ENCODE measurements at places on chromosomes 2 and 18. TPM values are rescaled to one million over a fixed set of nuclear protein-coding genes. Genes with fewer than 3 reads are reported as not detected.

LOXL3 gene
- 0.39 TPM for total RNA-seq

ANKRD29 gene
- total RNA-seq = not detected

GRCh38 chr2:80363791-80364349 lies 59.3 kb upstream of the LRRTM1 start:
- DNase-seq = no peak
- H3K27ac ChIP-seq = no peak overlapping the region
- H3K4me1 ChIP-seq = no peaks in the 10 kb centered on the region

GRCh38 chr2:102144128-102144527 lies 1.6 kb downstream of the IL1R1 start:
- peaks cover 8% of the 10 kb centered on the region for H3K36me3 ChIP-seq
- H3K4me3 ChIP-seq = peak overlapping the region; percentile 99
- no peak overlapping the region for H3K27ac ChIP-seq
- peaks cover 82% of the 10 kb centered on the region for H3K4me1 ChIP-seq

DNA sequence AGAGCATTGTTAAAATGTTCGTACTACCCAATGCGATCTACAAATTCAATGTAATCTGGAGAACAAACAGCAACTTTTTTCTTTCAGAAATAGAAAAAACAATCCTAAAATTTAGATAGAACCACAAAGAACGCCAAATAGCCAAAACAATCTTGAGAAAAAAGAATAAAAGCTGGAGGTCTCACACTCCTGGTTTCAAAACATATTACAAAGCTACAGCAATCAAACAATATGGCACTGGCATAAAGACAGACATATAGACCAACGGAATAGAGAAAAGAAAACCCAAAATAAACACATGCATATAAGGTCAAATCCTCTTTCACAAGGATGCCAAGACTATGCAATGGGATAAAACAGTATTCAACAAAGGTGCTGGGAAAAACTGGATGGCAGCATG lies 74.5 kb downstream of the MAP4K3 start:
- no peak overlapping the region for H3K27ac ChIP-seq
- H3K4me3 ChIP-seq = no peak overlapping the region
- peaks cover 10% of the 10 kb centered on the region for H3K36me3 ChIP-seq
- DNase-seq = no peak

DNA sequence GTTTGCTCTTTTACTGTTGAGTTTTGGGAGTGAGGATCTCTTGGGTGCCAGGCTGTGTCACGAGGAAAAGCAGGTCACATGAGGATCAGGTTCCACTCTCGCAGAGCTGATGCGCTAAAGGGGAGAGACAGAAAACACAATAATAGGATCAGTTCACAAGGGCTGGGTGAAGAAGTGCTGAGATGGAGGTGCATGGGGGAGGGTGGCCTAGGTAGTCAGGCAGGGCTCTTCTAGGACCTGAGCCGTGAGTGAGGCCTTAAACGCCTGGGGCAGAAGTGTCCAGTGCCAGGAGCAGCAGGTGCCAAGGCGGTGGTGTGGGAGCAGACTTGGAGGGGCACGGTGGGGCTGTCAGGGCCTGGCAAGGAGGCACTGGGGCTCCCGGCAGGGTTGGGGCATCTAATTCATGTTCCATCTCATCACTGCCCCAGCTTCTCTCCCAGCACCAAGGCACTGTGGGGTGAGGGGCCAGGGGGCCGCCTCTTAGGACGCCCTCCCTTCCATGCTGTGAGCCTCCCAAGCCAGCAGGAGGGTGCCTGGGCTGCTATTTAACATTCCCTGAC lies 9.3 kb downstream of the KCNIP3 start:
- DNase-seq = no peak
- no peak overlapping the region for H3K27ac ChIP-seq
- H3K4me1 ChIP-seq = peaks cover 19% of the 10 kb centered on the region
- H3K4me3 ChIP-seq = no peak overlapping the region
- no peaks in the 10 kb centered on the region for H3K27me3 ChIP-seq

- no peaks in the 10 kb centered on the region for H3K27me3 ChIP-seq
- no peaks in the 10 kb centered on the region for H3K36me3 ChIP-seq
- DNase-seq = no peak
- no peak overlapping the region for H3K27ac ChIP-seq
- H3K4me3 ChIP-seq = no peak overlapping the region
- no peaks in the 10 kb centered on the region for H3K4me1 ChIP-seq
These were observed 16.7 kb upstream of the MRO start for GRCh38 chr18:50836521-50836957.

DNA sequence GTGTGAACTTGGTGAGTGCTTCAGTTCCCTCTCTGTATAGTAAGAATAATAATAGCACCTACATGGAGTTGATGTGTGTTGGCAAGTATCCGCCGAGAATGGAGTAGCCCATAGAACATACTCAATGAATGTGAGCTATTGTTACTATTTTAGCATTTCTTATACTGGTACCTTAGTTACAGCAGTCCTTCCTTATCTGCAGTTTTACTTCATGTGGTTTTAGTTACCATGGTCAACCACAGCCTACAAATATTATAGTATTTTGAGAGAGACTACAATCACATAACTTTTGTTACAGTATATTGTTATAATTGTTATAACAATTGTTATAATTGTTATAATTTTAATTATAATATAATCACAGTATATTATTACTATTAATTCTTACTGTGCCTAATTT lies 152.5 kb upstream of the RASGRP3 start:
- 0 out of 3 replicates have a peak, but pooled peaks cover 3% of the 10 kb centered on the region for H3K27me3 ChIP-seq
- H3K4me3 ChIP-seq = no peak overlapping the region
- no peaks in the 10 kb centered on the region for H3K4me1 ChIP-seq
- H3K36me3 ChIP-seq = no peaks in the 10 kb centered on the region

- H3K36me3 ChIP-seq = peaks cover 16% of the 10 kb centered on the region
- H3K27me3 ChIP-seq = no peaks in the 10 kb centered on the region
- no peaks in the 10 kb centered on the region for H3K4me1 ChIP-seq
- no peak overlapping the region for H3K4me3 ChIP-seq
- no peak overlapping the region for H3K27ac ChIP-seq
These were observed 23.4 kb upstream of the PEX13 start for GRCh38 chr2:60994131-60994530.
